ENCODE measurements at places on chromosomes 1 and 21. TPM values are rescaled to one million over a fixed set of nuclear protein-coding genes. Genes with fewer than 3 reads are reported as not detected.
A peak's percentile ranks its signal among the peaks of the same experiment; 100 is the strongest.

DNA sequence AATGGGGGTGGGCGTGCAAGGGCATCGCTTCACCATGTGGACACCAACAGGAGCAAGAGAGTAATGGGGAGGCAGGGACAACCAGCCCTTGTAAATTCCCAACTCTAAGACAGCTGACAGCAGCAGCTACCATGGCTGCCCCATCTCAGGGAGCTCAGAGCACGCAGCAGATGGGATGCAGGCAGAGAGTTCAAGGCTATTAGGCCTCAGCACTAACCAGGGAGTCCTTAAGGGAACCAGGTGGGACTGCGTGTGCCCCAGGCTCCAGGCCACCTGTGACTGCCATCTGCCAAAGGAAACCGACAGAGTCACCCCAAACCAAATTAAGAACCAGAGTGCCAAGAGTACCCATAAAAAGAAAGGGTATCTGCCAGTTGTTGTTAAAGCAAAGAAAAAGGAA, 33.7 kb upstream of the PRDM2 start:
- DNase-seq: no peak

- no peak for DNase-seq
These were observed 356.6 kb downstream of the HHAT start for GRCh38 chr1:210685295-210685650.

DNA sequence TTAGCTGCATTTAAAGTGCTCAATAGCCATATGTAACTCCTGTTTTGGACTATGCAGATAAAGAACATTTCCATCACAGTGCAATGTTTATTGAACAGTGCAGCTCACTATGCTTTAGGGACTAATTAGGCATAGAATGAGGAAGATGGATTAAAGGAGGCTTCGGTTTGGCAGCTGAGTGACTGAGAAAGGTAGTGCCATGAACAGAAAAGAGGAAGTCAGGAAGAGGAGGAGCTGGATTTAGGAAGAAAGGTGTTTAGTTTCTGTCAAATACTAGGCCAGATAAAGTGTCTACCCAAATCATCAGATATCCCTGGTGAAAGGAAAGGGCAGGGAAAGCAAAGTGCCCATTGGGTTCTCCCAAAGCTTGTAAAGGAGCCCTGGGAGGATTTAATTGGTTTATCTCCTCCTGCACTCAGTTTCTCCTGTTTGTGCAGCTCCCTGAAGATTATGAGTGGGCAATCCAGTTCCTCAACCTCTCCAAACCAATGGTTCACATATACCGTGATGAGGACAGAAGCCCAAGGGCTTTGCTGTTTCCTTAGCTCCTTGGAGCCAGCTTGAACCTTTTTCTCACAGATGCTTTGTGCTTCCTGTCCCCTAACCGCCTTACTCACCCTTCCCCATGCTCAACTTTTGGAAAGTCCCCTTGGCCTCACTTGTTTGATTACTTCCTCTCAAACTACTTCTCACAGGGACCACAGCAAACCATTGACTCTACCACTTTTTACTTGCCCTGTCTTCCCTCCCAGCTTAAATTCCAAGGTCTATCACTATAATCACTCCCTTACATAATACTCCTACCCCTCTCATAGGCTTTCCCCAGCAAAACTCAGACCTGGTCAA, 3.5 kb upstream of the RAP1A start:
- no peak for DNase-seq

- no peak for DNase-seq
These were observed 47.6 kb downstream of the SEC16B start for GRCh38 chr1:177922209-177922608.

DNA sequence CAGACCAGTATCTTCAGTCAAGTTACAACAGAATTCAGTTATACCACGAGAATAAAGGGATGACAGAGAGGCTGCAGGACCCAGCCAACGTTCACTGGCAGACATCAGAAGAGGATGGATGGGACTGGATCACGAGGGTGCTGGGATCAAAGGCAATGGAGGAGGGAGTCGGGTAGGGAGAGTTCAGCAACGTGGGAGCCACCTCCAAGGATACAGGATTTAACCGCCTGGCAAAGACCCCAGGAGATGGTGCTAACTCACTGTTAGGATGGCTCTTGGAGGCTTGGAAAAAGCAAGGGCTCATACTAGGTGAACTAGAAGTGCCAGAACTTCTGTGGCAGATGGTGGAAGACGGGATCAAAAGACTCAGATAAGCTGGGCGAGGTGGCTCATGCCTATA, 99.1 kb upstream of the DISP3 start:
- DNase-seq: no peak

The GIPC2 gene
- 0.30 TPM for total RNA-seq

GRCh38 chr1:212915245-212916091, 34.9 kb upstream of the VASH2 start:
- no peak for DNase-seq

The ITPKB gene
- 13.4 TPM for total RNA-seq

The MSH4 gene
- total RNA-seq: 0.50 TPM

DNA sequence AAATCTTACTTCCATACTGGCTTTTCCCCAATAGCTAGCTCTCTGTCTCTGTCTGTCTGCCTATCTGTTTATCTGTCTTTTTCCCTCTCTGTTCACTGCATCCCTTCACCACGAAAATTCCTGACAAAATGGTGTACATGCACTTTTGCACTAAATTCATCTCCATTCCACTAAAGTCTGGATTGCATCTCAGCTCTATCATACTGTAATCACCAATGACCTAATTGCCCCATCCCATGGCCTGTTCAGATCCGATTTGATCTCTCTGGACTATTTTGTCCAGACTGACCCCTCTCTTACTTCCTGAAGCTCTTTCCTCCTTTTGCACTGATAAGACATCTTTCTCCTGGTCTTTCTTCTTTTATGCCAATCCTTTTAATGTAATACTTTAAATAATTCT, 112.5 kb upstream of the USH2A start:
- no peak for DNase-seq

GRCh38 chr1:171711643-171712042, 30.2 kb downstream of the VAMP4 start:
- DNase-seq: no peak

The RHD gene
- total RNA-seq: not detected

GRCh38 chr1:32761253-32761877, 55.8 kb downstream of the YARS1 start:
- peak; percentile 96 for DNase-seq

The RGS8 gene
- total RNA-seq: not detected

DNA sequence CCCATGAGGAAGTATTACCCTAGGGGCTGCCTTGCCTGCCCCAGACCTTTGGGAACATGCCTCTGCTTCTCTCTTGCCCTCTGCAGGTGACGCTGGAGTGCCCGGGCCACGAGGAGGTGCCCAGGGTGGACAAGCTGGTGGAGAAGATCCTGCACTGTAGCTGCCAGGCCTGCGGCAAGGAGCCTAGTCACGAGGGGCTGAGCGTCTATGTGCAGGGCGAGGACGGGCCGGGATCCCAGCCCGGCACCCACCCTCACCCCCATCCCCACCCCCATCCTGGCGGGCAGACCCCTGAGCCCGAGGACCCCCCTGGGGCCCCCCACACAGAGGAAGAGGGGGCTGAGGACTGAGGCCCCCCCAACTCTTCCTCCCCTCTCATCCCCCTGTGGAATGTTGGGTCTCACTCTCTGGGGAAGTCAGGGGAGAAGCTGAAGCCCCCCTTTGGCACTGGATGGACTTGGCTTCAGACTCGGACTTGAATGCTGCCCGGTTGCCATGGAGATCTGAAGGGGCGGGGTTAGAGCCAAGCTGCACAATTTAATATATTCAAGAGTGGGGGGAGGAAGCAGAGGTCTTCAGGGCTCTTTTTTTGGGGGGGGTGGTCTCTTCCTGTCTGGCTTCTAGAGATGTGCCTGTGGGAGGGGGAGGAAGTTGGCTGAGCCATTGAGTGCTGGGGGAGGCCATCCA, 7.8 kb upstream of the HTR6 start:
- no peak for DNase-seq

DNA sequence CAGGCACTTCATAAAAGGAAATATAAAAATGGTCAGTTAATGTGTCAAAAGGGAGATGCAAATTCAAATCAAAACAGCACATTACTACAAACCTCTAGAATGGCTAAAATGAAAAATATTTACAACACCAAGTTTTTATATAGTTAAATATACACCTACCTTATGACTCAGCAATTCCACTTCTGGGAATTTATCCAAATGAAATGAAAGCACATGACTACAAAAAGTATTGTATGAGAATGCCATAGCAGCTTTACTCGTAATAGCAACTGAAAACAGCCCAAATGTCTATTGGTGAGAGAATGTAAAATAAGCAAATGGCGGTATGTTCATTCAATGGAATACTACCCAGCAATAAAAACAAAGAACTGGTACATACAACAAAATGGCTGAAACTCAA, 175.8 kb upstream of the SPAG17 start:
- no peak for DNase-seq

The RAB3B gene
- 2.4 TPM for total RNA-seq

The OPTC gene
- not detected for total RNA-seq

DNA sequence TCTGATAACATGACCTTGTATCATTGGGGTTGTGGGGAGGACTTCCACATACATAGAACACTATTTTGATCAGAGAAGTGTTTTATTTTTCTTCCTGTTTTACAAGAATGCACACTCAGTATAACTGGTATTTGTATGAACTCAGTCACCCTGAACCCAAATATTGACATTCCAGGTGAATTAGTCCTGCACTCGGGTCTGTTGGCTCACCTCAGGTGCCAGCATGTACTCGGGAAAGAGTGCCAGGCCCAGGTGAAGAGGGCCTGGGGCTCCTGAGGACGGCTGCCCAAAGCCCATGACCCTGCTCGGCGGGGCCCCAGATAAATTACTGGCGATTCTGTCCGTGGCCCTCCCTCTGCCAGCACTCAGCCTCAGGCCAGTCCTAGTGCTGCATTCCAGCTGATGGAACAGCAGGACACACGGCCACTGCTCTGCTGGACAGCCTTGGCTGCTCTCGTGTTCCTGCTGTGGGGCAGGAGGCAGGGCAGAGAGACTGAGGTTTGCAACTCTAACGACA, 75.4 kb upstream of the TMPRSS2 start:
- DNase-seq: peak; percentile 93

- no peak for DNase-seq
These were observed 15.3 kb upstream of the AHCYL1 start for GRCh38 chr1:109969146-109969829.

- DNase-seq: peak; percentile 54
These were observed 96.9 kb downstream of the KCNH1 start for GRCh38 chr1:211037095-211037494.

GRCh38 chr1:152089014-152089674, at the start of gene TCHHL1:
TSS of gene TCHHL1 (minus strand) at chr1:152089064. CDS start at chr1:152088143, 921 bp downstream.
- peak; percentile 67 for DNase-seq

GRCh38 chr1:27971674-27972073, 11.9 kb downstream of the XKR8 start:
- no peak for DNase-seq

- no peak for DNase-seq
These were observed 466.7 kb upstream of the NFIA start for GRCh38 chr1:60615666-60616065.

DNA sequence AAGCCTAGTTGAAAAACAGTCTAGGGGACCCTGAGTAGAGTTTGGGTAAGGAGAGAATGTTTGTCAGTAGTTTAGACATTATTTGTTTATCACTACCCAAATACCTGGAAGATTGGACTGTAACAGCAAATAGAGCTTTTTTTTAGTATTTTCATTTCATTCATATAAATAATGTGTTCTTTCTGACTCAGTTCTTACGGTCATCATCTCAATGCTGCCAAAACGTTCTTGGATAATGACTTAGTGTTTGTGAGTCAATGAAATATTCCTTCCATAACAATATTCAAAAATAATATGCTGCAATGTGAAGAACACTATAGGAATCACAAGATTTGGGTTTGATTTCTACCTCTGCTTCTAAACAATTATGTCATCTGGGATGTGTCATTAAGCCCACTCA, 400.0 kb upstream of the PKN2 start:
- DNase-seq: no peak

DNA sequence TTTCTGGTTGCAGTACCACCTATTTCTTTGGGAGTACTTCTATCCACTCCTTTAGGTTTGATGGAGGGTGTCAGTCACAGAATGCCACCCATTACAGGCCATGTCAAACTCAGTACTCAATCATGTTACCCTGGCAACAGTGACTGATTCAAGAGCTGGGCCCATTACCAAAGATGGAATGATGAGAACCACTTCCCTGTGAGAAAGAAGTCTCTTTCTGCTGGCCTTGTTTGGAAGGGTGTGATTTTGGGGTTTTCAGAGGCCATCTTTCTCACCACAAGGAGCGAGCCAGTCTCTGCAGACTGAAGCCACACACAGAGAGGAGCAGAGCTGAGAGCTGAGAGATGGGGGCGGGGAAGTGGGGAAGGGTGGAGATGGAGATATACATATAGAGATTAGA, 13.9 kb upstream of the STUM start:
- DNase-seq: no peak

DNA sequence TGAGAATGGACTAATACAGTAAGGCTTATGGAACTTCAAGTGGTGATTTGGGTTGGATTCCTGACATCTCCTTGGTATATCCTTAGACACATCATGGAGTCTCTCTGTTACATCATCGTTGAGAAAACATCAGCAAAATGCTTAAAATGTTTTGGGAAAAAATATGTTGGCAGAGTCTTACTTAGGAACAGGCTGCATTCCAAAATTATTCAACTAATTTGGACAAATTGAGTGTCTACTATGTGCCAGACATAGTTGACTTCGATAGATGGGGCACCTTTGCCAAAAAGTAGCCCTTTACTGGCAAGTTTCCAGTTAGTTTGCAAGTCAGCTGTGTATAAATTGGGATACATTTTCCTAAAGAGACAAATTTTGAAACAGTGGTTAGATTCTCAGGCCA, 253.4 kb upstream of the ST6GALNAC5 start:
- DNase-seq: no peak

The HSD3B1 gene
- total RNA-seq: not detected

DNA sequence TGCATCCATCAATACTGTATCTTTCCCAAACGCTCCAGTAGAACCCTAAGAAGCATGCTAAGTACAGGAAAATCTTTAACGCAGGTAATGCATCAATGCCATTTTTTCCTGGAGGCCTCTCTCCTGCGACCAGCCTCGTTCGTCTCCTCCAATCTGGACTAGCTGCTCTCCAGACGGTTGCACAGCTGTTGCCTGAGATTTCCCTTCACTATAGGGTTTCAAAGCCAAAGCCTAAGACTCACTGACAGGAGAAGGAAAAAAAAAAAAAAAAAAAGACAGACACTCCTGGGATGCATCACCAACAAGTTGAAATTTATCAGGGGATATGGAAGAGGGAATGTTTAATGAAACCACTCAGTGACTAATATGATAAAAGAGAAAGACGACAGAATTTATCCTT, 93.0 kb downstream of the APP start:
- DNase-seq: no peak

- DNase-seq: no peak
These were observed 11.7 kb upstream of the OR14I1 start for GRCh38 chr1:248714248-248714647.

Data from PC-9 (cell line).